Colonic mucosa (tissue), 4 donors: ENCODE measurements at places on chromosomes 7 and 10. TPM values are rescaled to one million over a fixed set of nuclear protein-coding genes. Genes with fewer than 3 reads are reported as not detected.

DNA sequence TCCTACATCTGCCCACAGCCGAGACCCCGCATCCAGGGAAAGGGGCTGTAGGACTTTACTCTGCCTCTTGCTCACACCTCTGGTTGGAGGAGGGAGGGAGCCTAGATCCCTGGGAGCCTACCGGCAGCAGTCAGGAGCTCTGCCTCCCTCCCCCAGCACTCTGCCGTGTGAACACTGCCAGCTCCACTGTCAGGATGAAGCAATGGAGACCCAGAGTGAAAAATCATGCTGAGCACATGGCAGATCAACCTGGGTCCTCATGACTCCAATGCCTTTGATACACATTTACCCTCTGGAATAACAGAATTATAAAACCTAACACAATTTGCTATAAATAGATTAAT, 477.7 kb downstream of the TNS3 start:
- H3K4me1 ChIP-seq, result no peaks in the 10 kb centered on the region
- DNase-seq, result no peak
- H3K27me3 ChIP-seq, result no peaks in the 10 kb centered on the region
- H3K27ac ChIP-seq, result no peak overlapping the region
- H3K4me3 ChIP-seq, result no peak overlapping the region

- no peaks in the 10 kb centered on the region for H3K4me1 ChIP-seq
- peak overlapping the region; percentile 43 for H3K27ac ChIP-seq
- no peaks in the 10 kb centered on the region for H3K36me3 ChIP-seq
- no peak overlapping the region for H3K4me3 ChIP-seq
- no peaks in the 10 kb centered on the region for H3K27me3 ChIP-seq
Observed at GRCh38 chr10:59865101-59865500, 41.3 kb downstream of the CCDC6 start.

The PGAM2 gene
- 0.29 TPM for total RNA-seq

DNA sequence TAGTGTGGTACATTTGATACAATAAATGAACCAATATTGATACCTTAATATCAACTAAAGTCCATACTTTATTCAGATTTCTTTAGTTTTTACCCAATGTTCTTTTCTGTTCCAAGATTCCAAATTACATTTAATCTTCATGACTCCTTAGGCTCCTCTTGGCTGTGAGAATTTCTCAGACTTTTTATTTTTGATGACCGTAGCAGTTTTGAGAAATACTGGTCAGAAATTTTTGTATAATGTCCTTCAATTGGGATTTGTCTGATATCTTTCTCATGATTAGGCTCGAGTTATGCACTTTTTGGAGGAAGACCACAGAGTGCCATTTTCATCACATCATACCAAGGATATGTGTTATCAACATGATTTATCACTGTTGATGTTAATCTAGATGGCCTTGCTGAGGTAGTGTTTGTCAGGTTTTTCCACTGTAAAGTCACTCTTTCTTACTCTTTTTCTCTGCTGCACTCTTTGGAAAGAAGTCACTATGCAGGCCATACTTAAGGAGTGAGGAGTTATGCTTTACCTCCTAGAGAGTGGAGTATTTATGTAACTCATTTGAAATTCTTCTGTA, 12.9 kb upstream of the ENTPD1 start:
- no peaks in the 10 kb centered on the region for H3K4me1 ChIP-seq
- no peak for DNase-seq
- H3K27me3 ChIP-seq, result no peaks in the 10 kb centered on the region
- H3K36me3 ChIP-seq, result no peaks in the 10 kb centered on the region
- no peak overlapping the region for H3K4me3 ChIP-seq

The CALCR gene
- not detected for total RNA-seq

The MBL2 gene
- 0.17 TPM for total RNA-seq

DNA sequence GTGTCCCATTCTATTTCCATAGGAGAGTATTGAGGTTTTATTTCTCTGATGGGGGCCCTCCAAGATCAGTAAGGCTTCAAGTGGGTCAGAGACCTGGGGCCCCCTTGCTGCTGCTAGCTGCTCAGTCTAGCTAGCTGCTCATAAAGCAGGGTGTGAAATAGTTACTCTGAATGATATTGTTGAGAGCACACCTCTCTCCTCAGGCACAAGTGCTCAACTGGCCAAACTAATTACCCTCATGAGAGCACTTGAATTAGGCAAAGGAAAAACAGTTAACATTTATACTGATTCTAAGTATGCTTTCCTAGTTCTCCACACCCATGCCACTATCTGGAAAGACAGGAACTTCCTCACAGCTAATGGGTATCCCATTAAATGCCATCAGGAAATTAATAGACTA, 5.4 kb upstream of the SFTPA1 start:
- no peaks in the 10 kb centered on the region for H3K4me1 ChIP-seq
- DNase-seq, result no peak
- no peaks in the 10 kb centered on the region for H3K36me3 ChIP-seq
- no peaks in the 10 kb centered on the region for H3K27me3 ChIP-seq
- H3K27ac ChIP-seq, result no peak overlapping the region
- no peak overlapping the region for H3K4me3 ChIP-seq
